ENCODE measurements at places on chromosomes 7 and 10. TPM values are rescaled to one million over a fixed set of nuclear protein-coding genes. Genes with fewer than 3 reads are reported as not detected.

DNA sequence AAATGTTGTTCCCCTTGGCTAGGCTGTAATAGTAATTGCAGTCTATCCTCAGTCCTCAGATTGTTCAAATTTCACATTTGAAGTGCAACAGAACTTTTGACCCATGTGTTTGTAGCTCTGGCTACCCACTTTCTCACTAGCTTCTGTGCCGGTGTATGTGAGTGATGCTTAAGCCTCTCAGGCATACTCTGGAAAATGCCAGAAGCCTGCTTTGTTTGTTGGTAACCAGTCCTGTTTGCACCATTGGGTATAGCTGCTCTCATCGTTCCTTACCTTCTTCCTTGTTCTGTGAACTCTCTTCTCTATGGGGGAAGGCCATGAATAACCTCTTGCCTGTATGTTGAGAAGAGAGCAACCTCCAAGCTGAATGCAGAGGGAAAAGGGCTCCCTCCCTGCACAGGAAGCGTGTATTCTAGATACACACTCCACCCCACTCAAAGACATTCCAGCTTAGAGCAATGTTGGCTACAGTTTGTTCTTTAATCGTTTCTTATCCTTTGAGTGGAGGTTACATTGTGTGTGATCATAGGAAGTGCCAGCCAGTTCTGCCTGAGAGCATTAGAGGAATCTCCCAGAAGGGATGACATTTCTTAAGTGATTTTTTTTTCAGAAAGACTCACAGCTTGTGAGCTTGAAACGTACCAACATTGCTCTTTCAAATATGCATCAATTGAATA, 40.5 kb downstream of the C1QL3 start:
- DNase-seq, result no peak

UTF1 gene
- total RNA-seq, result not detected

DNA sequence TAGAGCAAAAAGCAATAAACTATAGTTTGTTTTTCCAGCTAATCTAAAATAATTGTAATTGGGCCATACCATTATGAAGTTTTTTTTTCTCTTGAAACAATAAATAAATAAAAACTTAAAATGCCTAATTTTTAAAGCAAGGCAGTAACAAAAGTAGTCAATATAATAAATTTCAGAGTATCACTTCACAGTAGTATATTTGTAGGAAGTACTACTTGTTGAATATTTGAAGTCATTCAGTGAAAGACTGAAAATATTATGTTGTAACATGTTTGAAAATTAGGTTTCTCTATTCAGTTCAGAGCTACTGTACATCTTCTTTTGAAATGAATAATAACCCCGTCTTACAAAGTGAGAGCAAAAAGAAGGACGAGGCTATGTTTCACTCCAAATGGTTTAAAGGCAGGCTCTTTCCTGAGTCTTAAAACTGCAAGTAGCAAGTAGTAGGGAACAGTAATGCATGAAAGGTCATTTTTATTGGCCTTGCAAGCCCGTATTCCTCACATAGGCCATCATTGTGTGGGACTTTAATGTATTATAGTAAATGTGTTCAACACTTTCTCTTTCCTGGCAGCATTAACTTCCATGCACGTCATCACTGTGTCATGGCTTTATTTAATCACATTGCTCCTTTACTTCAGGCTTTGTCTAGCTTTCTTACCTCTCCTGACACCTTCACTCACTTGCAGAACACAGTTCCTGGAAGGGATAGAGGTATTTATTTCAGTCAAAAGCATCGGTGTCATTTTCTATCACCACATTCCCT, 141.4 kb downstream of the VTI1A start:
- no peak for DNase-seq

DNA sequence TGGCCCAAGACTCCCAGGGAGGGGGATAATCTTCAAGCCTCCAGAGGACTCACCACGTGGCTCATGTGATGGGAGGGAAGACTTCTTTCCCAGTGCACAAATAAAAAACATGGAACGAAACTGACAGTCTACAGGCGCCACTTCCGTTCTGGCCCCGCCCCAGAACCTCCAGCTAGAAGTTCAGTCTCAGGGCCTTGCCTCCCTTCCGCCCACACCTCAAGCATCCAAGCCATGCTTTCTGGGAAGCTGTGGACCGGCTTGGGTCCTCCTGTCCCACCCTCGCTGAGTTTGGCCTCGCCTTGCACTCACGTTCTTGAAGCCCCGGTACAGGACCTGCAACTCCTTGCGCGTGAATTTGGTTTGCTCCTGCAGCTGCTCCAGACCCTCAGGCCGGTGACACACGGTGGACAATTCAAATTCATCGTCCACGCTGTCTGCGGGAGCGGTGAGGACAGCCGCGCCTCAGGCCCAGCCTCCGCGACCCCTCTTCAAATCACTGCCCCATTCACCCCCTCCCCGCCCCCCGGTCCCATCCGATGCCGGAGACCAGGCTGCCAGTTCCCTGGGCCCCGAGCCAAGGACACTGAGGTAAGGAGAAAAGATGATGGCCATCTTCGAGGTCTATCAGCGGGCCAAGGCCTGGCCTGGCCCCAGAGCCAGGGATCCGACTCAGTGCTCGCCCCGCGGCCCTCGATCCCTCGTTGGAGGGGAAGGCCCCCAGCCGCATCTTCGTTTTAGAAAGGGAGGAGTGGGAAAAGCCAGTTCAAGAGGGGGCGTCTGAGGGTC, 10.7 kb upstream of the OGA start:
- no peak for DNase-seq

DNA sequence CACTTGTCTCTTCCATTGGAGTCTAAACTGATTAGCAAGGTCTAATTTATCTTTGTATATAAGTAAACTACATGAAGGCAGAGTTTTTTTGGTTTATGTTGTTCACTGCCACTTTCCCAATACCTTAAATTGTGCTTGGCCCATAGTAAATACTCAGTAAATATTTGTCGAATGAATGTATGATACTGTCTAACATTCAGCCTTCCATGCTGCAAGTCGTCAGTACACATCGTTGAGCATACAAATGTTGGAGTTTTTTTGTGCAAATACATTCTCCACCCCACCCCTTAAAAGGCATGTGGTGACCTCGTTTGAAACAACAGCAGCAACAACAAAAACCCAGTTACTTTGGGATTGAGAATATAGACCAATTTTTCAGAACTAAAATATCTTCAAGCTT, 17.4 kb upstream of the IGF2BP3 start:
- no peak for DNase-seq

DNA sequence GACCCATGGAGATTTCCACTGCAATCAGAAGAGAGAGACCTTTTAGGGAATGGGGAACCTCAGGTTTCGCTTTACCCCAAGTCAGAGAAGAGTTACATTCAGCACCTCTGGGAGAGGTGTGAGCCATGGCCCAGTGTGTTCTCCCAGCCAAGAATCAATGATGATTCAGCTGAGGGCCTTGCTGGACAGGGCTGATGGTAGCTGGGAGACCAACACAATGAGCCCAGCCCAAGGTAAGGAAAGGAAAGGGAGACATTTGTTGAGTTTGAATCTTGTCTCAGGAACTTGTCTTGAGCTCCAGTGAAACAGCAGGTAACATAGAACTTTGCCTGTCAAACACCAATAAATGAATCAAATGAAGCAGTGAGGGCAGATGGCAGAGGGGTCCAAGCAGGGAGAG, 14.0 kb upstream of the PPIA start:
- DNase-seq, result no peak

GRCh38 chr7:54719974-54720373, 39.0 kb downstream of the SEC61G start:
- no peak for DNase-seq

FAM131B gene
- total RNA-seq, result 0.42 TPM

GRCh38 chr7:30163231-30163894, 28.6 kb downstream of the MTURN start:
- DNase-seq, result no peak

GRCh38 chr7:13115855-13116254, 428.4 kb downstream of the ARL4A start:
- DNase-seq, result no peak

SPDYE8 gene
- not detected for total RNA-seq

TDRD1 gene
- 0.42 TPM for total RNA-seq

DNA sequence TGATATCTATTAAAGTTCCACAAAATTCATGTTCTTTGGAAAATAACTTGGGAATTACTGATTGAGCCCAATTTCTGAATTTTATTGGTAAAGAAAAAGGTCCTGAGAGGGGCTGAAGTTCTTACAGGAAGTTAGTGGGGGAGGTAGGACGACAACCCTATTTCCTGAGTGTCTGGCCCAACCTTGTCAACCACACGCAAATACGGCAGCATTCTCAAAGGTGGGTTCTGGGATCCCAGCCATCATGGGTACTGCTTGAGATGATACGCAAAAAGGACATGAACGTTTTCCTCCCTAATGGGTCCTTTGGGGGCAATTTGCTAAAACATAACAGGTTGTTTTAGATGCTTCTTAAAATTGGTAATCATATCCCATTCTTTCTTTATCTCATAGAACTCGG, 2.7 kb upstream of the PDCD4 start:
- no peak for DNase-seq

GRCh38 chr7:107711301-107711700, 32.6 kb upstream of the CBLL1 start:
- peak; percentile 10 for DNase-seq

RELN gene
- total RNA-seq, result 10.1 TPM

GRCh38 chr10:122294511-122295450, 23.7 kb downstream of the BTBD16 start:
- no peak for DNase-seq

CUZD1 gene
- 0.17 TPM for total RNA-seq

COL1A2 gene
- total RNA-seq, result 415 TPM

MRPS24 gene
- 77.2 TPM for total RNA-seq

MOGAT3 gene
- not detected for total RNA-seq

DNA sequence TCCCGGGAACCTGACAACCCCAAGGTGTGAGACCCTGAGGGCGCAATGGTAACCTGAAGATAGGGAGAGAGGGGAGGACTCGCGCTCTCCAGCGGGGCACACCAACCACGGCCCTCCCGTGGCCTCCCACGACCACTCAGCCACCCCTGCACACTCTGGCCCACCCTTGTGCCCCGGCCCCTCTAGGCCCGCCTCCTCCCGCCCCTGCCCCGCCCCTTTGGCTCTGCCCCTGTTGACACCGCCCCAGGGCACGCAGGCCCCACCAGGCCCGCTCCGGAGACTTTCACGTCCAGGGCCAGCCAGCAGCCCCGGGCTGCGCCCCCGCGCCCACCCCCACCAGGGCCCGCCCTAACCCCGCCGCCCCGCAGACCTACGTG, 10.9 kb downstream of the ATG9B start:
- DNase-seq, result no peak

GRCh38 chr7:20310963-20311742, 19.5 kb upstream of the ITGB8 start:
- no peak for DNase-seq

EBLN1 gene
- total RNA-seq, result not detected

- no peak for DNase-seq
These were observed 49.8 kb upstream of the FAM171A1 start for GRCh38 chr10:15420858-15421257.

PPP1R3C gene
- 94.4 TPM for total RNA-seq
